Mesothelial cell of epicardium (in vitro differentiated cells): ENCODE measurements at places on chromosomes 1 and 21. TPM values are rescaled to one million over a fixed set of nuclear protein-coding genes. Genes with fewer than 3 reads are reported as not detected.

The CD1C gene
- not detected in 3 replicates for total RNA-seq

The B4GALT2 gene
- 55.8 to 58.6 TPM (median 57.8 TPM) in 3 replicates for total RNA-seq

The CLCA1 gene
- total RNA-seq, result not detected in 3 replicates

The ETV3L gene
- total RNA-seq, result not detected in 3 replicates

The KLHDC7A gene
- total RNA-seq, result 0.04 to 0.11 TPM (median 0.05 TPM) in 3 replicates

The VSIG8 gene
- total RNA-seq, result not detected in 3 replicates

The ERICH3 gene
- total RNA-seq, result not detected in 3 replicates

The SRGAP2C gene
- total RNA-seq, result 20.9 to 23.3 TPM (median 21.6 TPM) in 3 replicates

The OR2M5 gene
- total RNA-seq, result not detected in 3 replicates

The TRIM67 gene
- total RNA-seq, result 0.04 to 0.09 TPM (median 0.07 TPM) in 3 replicates

The FMO1 gene
- 0.23 TPM in 1 of 3 replicates, not detected in the others for total RNA-seq

The ODF2L gene
- total RNA-seq, result 66.4 to 74.0 TPM (median 71.7 TPM) in 3 replicates

The NIBAN1 gene
- 0.38 to 0.47 TPM (median 0.45 TPM) in 3 replicates for total RNA-seq

The ABCG1 gene
- total RNA-seq, result 4.2 to 4.4 TPM (median 4.3 TPM) in 3 replicates

The PODN gene
- 4.5 to 4.6 TPM (median 4.6 TPM) in 3 replicates for total RNA-seq

The B3GALT5 gene
- 6.4 to 6.9 TPM (median 6.8 TPM) in 3 replicates for total RNA-seq

The LAMC2 gene
- 9.2 to 10.4 TPM (median 9.9 TPM) in 3 replicates for total RNA-seq

The NLRP3 gene
- 0.13 to 0.34 TPM (median 0.22 TPM) in 3 replicates for total RNA-seq

The RHBDL2 gene
- not detected in 3 replicates for total RNA-seq

The ADIPOR1 gene
- 38.0 to 39.1 TPM (median 38.4 TPM) in 3 replicates for total RNA-seq

The CD34 gene
- total RNA-seq, result 1.2 to 1.6 TPM (median 1.2 TPM) in 3 replicates

The RHEX gene
- not detected in 3 replicates for total RNA-seq
